Umbilical cord (tissue), 2 donors: ENCODE measurements at places on chromosomes 5 and 9.

DNA sequence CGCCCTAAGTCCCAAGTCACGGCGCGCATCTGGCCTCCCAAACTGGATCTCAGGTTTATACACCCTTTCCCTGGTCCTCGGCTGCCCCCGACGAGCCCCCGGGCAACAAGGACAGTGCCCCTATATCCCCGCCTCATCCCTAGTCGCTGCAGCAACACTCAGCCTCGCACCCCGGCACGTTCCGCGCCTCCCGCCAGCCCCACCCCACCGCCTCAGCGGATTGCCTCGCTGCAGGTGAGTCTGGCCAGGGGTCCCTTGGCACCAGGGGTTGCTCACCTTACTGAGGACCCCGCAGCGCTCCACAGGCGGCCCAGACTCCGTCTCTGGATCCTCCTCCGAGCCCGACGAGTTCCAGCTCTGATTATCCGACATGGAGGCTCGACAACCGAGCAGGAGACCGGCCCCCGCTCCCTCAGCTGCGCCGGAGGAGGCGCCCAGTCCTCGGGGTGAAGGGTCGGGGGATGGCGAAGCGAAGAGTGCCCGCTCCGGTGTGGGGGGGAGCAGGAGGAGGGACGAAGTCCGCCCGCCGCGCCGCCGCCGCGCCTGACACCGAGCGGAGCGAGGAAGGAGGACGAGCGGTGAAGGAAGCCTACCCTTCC, 494 bp downstream of the CERT1 start:
- DNase-seq = no peak

DNA sequence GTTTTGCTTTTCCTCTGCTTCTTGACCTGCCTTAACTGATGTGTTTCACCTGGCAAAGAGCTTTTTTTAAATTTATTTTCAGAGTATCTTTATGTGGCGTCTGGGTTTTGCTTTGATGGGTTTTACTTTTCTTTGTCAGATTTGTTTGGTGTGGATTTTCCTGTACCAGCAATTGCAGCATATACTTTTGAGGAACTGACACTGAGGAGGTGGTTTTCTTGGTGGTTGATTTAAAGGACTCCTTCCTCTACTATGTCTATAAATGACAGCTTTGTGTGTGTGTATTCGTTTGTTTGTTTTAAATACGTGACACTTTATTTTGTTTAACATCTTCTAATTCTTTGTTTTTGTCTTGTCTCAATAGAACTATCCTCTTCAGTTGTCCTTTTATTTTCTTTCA, 1071.9 kb upstream of the ARRDC3 start:
- DNase-seq = no peak

DNA sequence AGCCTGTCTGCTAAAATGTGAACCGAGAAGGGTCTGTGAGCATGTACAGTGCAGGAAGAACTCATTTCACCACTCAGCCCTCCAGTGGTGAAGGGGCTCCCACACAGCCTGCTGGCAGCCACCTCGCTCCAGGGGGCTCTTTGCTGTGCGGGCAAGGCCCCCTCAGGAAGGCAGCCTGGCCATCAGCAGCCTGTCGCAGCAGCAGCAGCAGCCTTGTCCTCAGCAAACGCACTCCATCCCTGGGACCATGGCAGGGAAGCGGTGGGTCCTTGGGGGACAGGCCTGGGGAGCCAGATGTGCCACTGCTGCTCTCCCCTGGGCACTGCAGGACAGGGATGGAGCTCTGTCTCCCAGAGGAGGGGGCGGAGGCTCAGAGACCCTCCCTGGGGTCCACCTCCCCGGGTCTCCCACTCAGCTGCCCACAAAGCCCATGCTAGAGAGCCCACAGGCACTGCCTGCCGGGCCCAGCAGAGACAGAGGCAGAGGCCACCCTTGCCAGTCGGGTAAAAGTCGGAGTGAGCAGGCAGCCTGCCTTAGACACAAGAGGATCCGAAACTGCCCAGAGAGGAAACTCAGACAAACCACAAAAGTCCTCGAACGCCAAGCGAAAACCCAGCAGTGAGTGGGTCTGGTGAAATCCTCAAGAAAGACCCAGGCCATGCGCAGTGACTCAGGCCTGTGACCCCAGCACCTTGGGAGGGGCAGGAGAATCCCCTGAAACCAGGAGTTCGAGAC, 8.0 kb downstream of the BRD3 start:
- DNase-seq = peak; percentile 35

- no peak for DNase-seq
Observed at GRCh38 chr9:127175319-127175715, 52.9 kb upstream of the ANGPTL2 start.

DNA sequence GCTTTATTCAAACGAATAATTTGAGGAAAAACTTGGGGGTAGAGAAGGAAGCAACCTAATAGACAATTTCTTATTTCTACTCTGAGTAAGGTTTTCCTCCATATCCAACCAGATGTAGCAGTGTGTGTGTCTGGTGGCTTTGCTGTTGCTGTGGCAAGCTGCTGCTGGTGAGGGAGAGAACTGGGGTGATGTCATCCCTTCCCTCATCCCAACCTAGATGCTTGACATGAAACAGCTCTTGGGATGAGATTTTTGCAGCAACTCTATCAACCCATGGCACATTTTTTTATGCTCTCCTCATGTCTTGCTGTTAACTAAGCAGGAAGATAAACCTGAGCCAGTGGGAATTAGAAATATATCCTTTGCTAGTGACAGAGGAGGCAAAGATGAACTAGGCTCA, 135.8 kb downstream of the PCSK1 start:
- peak; percentile 98 for DNase-seq

GRCh38 chr5:116044073-116044472, 11.8 kb downstream of the ARL14EPL start:
- DNase-seq = no peak

GRCh38 chr5:1429496-1429895, 15.7 kb downstream of the SLC6A3 start:
- DNase-seq = no peak

- DNase-seq = no peak
Observed at GRCh38 chr9:121274851-121275250, 6.9 kb downstream of the GSN start.

DNA sequence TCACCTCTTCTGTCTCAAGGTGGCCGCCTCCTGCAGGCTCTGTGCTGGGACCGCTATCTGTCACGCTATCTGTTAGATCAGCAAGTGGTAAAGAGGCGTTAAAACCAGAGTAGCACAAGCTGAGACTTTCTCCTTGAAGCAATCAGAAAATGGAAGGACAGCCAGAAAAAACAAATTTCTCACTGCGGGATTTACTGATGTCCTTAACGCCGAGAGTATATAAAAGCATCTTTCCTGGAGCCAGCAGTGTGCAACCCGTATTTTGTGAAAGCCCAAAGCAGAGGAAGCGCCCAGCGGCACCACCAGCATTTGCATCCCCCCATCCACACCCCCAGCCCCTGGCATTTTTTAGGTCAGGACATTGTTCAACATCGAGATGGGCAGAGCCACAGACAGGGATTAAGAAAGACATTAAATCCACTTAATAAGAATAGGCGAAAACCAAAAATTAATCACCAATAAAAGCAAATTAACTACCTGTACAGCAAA, 48.6 kb downstream of the DUSP1 start:
- no peak for DNase-seq

DNA sequence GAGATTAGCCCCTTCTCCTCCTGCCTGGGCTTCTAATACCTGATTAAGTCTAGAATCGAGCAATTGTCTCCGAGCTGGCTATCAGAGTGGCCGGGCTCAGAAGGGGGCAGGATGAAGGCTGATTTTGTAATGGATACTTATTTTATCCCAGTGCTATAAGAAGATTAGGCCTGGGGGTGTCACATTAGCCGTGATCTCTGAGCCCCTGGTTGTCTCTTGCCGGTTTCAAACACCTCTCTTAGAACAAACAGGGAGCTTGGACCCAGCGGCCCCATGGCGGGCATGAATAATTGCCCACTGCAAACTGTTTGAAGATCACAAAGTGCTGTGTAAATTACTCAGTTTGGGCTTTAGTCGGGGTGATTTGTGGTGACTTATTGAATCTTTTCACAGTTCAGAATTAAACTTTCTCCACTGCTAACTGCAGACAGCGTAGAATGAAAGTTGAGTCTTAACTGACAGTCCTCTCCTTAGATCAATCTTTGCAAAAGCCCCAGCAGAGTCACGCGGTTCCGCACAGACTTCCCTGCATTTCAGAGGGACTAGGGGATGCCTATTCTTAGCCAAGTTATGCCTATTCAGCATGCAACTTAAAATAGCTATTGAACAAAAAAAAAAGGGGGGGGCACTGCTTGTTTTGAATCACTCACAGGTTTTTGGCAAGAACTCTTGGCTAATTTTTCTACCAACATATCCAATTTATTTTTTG, 200.6 kb upstream of the IRX1 start:
- no peak for DNase-seq

DNA sequence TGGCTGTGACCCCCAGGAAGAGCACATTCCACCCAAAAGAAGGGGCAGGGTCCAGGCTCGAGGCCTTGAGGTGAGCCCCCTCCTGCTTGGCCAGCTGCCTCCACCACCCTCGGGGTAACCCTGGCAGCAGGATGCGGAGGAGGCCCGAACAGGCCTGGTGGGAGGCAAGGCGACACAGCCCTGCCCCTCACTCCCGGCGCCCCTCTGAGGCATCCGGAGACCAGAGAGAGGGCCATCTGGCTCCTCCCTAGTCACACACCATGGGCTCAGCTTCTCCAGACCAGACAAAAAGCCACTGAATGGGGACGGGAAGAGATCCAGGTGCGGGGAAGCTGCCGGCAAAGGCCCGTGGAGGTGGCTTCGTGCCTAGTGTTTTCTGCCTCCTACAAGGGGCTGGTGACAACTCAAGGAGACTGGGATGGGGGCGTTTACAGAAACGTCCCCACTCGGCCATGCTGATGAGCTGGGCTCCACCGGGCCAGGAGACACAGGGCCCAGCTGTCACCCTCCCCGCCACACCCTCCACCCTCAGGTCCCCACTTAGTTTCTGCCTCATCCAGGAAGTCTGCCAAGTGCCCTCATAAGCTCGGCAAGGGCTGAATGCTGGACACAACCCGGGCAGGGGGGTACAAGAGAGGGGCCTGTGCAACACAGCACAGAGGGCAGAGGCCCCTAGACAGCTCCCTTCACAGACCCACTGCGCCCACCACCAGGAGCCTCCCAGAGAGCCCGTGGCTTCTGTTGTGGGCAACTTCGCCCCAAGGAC, 41.9 kb downstream of the NACC2 start:
- DNase-seq = peak; percentile 23

GRCh38 chr9:70607329-70607728, 192.9 kb upstream of the KLF9 start:
- peak; percentile 40 for DNase-seq

DNA sequence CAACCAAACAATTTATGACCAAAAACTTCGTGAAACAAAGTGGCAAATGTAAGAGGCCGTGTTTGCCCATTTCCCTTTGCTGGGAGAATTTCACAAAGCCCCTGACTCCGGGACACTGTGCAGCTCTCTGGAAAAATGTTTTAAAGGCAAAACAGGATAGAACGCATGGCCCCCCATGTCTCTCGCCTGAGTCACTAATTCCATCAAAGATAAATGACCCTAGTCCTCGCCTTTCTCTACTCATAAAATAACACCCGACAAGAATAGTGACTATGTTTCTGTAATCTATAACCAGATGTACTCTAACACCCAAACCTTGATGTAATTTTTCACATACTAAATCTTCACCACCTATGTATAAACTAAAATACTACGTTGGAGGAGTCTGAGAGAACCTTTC, 55.7 kb upstream of the SAP30L start:
- no peak for DNase-seq

GRCh38 chr5:175842951-175843793, 28.2 kb upstream of the CPLX2 start:
- peak; percentile 71 for DNase-seq

DNA sequence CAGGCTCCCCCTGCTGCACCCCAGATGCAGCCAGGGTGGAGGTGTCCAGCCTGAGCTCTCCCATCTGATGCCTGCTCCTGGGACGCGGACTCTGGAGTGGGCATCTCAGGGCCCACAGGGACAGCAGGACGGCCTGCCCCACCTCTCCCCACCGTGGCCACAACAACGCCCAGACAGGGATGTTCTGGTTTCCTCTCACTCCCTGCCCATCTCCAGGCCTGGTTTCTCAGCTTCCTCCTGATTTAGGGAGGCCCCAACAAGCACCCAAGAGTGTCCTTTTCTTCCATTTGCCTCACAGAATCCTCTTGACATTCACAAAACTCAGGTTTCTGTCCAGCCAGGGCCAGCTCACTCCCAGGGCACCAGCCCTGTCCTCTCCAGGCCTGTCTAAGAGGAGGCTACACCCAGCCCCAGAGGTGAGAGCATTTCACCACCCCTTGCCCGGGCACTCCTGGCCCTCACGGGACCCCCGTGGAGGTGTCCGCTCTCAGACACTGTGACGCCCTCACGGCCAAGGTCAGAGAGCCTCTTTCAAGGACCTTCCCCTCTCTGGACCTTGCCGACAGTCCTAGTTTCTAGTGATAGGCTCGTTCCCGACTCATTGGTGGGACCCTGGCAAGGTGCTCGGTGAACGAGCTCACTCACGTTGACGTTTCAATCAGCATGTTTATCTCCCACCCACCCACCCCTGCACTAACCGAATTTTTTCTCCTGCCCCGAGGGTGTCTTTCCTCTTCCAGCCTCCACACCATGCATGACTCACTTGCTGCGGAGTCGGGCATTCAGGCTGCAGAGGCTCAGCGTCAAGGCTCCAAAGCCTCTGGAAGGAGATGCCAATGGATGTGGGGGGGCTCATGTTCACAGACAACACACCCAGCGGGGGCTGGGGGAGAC, 62.0 kb upstream of the UNC5A start:
- no peak for DNase-seq

DNA sequence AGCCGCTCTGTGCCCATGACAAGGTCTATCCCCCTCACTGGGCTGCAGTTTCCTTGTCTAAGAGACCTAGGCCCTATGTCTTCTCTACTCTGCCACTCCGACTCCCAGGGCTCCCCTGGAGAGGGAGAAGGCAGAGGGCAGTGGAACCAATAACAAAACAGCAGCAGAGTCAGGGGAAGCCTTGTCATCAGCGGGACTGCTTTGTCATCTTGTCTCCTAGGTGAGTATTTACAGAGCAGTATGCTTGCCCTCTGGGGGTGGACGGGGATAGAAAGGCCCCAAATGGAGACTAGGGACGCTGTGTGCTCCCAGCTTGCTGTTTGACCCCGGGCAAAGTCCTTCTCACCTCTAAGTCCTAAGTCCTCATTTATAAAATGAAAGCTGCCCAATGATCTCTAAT, 318.5 kb downstream of the CDK5RAP2 start:
- no peak for DNase-seq

DNA sequence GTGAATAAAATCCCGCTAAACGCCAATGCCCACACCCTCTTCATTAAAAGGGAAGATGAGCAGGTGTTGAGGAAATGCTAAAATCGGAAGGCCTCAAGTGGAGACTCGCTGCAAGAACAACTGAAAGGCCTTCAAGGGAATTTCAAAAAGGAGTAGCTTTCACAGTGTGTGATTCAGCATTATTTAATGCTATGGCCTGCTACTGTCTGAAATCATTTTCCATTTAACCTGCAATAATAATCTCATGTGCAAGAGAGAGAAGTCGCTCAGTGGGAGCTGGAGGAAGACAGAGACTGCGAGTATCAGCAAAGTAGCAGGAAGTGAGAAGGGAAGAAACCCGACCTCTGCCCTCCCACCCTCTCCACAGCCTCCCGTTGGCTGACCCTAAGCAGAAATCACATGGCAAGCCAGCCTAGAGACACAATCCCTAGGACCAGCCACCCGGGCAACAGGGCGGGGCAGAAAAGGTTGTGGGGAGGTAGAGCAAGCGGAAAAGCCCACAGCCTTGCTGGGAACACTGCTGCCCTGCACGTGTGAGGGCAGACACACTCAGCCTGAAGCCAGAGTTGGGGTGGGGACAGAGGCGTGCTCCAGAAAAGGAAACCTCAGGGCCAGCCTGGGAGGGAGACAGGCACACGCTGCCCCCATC, 39.9 kb upstream of the CTSL start:
- DNase-seq = no peak
